Left forelimb (tissue), 1 donor: ENCODE measurements at places on chromosomes 7 and 10.

DNA sequence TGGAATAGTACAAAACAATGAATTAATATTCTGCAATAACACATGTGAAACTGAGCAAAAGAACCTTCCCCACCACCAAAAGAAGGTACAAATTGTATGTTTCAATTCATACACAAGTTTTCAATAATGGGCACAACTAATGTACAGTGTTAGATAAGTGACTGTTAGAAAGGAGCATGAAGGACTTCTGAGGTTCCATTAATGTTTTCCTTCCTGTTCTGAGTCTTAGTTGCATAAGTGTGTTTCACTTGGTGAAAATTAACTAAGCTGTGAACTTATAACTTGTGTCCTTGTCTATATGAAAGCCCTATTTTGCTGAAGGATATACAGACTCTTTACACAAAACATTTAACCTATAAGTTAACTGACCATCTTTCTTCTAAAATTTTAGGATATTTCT, 8.2 kb downstream of the GSAP start:
- no peak for DNase-seq

DNA sequence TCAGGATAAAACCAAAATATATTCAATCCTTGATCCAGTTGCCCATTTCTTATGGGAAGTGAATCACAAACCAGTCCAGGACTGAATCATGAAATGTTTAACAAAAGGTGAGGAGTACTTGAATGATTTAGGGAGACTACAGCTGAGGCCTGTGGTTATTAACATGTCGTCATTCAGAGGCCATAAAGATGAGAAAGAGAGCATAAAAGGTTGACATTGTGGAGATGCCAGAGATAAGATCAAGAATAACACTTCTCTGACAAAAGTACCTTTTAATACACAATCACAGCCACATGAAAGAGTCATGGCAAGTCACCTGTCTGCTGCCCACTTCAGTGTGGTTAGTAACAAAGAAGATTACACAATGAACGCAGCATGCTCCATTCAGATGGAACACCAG, 1195.7 kb upstream of the SORCS1 start:
- no peak for DNase-seq

DNA sequence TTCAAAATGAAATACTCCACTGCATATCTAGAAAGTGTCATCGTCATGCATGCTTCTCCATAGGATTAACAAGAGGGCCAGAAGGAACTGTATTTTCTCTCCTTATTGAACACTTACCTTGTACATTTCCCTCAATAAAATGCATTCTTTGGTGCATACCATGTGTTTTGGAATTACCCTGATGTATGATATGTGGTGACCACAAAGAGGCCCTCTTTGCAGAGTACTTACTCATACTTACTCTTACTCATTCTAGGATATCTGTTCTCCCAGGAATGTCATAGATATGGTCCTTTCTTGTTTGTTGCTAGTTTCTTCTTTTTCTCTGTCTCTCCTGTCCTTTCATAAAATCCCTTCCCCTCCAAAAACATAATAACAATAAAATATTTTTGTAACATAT, 1087.1 kb upstream of the POT1 start:
- no peak for DNase-seq

- DNase-seq, result peak; percentile 84
Observed at GRCh38 chr10:47311932-47312662, 10.2 kb upstream of the GDF2 start.

DNA sequence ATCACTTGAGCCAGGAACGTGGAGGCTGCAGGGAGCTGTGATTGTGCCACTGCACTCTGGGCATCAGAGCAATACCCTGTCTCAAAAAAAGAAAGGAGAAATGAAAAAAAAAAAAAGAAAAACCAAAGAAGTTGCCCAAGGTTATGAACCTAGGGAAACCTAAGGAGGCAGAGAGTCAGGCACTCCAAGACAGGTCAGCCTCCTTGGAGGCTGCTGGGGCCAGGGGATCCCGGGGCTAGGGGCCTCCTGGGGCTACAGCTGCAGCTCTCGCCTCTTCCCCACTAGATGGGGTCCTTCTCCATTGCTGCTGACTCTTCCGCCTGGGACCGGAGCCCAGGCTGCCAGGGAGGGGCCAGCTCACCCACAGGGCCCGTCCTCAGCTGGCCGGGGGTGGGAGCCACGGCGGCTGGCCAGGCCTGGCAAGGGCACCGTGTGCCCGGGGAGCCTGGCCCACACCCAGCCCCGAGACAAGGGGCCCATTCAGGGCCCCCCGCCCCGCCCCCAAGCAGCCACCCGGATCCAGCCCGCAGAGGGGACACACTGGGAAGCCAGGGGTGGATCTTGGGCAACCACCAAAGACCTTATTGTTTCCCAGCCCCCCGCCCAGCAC, 1.7 kb upstream of the SPACDR start:
- DNase-seq, result peak; percentile 82

GRCh38 chr10:43076311-43076875, 476 bp upstream of the RET start:
- no peak for DNase-seq

DNA sequence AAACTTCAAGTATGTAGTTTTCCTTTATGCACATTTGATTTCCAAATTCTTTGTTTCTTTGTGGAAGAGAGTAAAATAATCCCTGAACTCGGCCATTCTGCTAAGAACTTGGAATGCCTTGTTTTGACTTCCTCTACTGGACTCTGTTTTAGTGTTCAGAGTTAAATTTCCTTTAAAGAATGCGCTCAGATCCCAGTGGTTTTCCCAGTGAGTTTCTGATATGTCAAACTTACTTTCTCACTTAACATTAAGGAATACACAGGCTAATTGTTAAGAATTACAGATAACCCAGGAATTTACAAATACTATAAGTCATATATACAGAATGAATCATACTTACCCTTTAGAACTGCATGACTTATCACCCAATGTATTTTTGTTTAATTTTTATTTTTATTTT, 1067.6 kb upstream of the CELF2 start:
- DNase-seq, result no peak

GRCh38 chr10:99798920-99799319, 16.5 kb downstream of the ABCC2 start:
- no peak for DNase-seq

DNA sequence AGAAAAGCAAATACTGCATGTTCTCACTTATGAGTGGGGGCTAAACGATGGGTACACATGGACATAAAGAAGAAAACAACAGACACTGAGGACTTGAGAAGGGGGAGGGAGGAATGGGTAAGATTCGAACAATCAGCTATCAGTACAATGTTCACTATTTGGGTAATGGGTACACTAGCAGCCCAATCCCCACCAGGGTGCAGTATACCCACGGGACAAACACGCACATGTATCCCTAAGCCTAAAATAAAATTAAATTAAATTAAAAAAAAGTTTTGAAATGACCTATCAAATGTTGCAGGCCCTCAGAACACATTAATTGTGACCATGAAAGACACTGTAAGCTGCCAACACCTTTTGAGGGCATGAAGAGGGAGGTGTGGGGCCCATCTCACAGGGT, 316.0 kb downstream of the WDR37 start:
- DNase-seq, result peak; percentile 20

DNA sequence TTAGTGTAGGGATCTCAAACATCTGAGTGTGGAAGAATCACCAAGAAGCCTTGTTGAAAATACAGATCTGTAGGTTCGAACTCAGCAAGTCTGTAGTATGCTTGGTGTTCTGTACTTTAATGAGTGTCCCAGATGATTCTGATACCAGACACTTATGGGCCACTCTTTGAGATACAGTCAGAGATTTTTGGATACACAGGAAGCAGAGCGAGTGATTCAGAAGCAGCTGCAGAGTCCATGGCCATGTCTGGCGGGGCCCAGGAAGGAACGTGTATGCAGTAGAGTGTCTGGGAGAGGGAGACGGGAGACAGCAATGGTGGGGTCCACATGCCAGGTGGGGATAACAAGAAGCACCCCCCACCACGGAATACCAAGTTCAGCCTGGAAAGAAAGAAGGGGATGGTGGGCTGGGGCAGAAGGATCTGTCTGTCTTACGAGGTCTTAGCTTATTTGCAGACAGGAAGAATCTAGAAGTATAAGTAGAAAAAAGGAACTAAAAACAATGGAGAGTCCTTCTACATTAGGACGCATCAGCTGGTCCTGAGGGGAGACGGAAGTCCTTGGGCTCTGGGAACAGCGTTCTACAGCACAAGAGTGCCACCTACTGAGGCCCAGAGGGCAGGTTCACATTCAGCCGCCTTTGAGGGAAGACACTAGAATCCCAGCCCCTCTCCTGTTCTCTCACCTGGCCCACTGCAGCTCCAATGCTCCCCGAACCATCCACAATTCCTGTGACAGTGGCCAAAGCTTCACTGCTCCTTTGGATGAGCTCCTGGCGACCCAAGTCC, 55.4 kb downstream of the SLC37A3 start:
- no peak for DNase-seq

- DNase-seq, result peak; percentile 69
Observed at GRCh38 chr10:32084185-32084851, 28.1 kb upstream of the KIF5B start.
